ENCODE measurements at places on chromosomes 5 and 9.
A peak's percentile ranks its signal among the peaks of the same experiment; 100 is the strongest.

- DNase-seq: peak; percentile 82
Observed at GRCh38 chr5:180799902-180800801, 2.5 kb downstream of the MGAT1 start.

DNA sequence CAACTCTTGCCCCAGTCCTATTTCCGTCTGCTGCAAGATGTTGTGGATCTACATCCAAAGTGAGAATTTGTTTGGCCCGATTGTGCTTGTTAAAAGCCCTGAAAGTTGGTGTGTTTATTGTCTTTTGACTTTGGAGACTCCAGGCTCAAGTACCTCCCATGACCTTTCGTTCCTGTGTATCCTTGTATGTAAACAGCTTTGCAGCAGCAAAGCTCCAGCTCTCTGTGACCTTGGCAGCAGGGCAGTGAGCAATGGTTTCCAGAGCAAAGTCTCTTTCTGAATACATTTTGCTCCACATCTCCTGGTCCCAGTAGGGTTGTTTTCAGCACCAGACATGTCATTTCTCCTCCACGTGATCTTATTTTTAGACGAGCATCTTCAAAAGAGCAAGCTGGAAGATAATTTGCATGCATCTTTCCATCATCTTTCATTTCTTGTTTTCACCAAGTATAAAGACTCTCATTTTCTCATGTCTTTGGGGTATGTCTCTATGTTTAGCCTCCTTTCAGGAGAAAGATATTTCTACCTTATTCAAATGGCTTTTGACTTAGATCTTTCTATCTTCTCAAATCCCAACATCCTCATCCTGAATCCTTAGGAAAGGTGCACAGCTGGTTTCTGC lies 68.1 kb upstream of the ERCC6L2 start:
- DNase-seq: no peak

DNA sequence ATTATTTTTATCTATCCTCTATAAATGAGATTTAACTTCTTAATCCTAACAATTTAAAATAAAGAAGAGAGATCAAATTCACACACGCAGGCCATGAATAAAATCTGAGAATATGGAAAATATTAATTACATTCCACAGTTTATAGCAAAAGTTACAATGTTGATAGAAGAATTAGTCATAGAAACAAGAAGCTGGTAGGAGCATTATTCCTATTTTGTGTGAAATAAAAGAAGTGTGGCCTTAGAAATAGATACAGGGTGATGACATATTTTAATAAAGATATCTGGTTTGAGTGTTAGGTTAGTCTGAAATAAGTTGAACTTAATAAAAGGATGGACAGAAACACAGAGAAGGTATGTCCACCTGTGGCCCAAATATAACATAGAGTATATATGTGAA lies 790.4 kb upstream of the NUDT12 start:
- no peak for DNase-seq

DNA sequence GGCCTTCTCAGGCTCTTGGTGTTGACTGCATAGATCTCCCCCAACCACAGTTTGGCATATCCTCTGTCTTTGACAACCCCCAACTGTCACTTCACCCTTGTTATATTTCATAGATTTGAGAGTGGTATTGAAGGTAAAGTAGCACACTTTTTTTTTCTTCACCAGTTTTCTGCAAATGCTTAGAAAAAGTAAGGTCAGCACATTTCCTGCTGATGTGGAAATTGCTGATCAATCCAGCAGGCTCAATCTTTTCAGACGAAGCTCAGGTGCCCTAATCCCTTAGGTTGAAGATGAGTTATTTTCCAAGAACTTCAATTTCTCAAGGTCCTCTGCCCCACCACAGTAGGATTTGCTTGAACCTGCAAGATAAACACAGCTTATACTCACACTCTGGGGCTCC lies 38.5 kb upstream of the ANKRD31 start:
- DNase-seq: no peak

- DNase-seq: no peak
Observed at GRCh38 chr5:42552597-42552996, 129.4 kb downstream of the GHR start.

- peak; percentile 67 for DNase-seq
Observed at GRCh38 chr9:18405240-18405639, 68.7 kb upstream of the ADAMTSL1 start.

DNA sequence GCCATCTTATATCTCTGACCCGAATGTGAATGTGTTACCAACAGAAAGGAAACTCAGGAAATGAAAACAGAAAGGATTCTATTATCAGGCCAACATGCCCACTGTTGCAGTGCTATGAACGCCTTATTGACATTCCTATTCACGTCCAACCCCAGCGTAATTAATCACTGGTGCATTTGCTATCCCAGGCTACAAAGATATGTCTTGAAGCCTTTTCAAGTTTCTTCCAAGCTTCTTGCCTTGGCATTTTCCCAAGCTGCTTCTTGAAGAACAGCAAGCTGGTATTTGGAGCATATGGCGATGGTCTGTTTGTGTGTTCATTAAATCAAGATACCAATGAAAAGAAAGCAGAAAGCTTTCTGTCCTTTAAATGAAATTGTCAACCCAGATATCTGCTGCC lies 579.2 kb upstream of the ZNF462 start:
- peak; percentile 55 for DNase-seq

- DNase-seq: no peak
Observed at GRCh38 chr9:129918296-129918950, 83.2 kb downstream of the USP20 start.

DNA sequence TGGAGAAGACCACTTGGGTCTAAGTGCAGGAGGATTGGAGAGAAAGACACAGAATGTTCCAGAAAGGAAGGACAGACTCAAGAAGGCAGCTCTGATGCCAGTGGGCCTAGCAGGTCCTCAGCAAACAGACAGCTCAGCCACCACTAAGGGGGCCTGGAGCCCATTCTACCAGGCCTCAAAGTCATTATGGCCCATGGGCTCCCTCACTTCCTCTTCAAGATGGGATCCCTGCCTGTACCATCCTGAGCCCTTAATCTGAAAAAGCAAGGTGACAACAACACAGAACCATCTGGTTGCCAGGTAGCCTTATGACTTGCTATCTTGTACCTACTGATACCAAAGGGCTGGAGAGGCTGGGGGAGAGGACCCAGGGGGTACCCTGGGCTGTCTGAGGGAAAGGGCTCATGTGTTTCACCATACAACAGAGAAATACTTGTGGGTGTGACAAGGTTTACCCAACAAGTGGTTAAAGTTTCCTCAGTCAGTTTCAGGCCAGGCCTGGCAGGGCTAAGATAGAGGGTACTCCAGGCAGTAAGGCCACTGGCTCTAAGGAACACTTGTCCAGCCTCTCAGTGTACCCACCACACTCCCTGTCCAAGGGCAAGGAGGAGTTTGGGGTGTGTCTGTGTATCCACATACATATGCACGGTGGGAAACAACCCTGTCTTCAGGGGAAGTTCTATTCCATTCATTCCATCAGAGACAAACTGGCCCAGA lies 30.7 kb downstream of the TCF7 start:
- DNase-seq: no peak

GRCh38 chr5:120682851-120683250 lies 218.8 kb downstream of the PRR16 start:
- peak; percentile 86 for DNase-seq

DNA sequence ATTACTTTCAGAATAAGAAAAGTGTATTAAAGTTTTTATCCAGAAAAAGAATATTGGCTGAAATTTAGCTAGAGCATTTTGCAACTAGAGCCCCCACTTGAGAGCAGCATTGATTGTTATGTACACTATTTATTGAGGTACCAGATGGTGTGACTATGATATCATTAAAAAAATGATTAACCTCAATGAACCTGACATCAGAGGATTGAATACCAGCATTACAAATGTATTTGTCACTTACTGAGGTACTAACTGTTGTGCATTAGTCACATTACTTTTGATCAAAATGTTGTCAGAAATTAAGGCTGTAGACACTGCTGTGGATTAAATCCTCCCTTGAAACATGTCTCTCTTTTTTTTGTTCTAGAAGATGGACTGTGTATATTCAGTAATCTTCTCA lies 127.8 kb upstream of the DHFR start:
- DNase-seq: peak; percentile 3

DNA sequence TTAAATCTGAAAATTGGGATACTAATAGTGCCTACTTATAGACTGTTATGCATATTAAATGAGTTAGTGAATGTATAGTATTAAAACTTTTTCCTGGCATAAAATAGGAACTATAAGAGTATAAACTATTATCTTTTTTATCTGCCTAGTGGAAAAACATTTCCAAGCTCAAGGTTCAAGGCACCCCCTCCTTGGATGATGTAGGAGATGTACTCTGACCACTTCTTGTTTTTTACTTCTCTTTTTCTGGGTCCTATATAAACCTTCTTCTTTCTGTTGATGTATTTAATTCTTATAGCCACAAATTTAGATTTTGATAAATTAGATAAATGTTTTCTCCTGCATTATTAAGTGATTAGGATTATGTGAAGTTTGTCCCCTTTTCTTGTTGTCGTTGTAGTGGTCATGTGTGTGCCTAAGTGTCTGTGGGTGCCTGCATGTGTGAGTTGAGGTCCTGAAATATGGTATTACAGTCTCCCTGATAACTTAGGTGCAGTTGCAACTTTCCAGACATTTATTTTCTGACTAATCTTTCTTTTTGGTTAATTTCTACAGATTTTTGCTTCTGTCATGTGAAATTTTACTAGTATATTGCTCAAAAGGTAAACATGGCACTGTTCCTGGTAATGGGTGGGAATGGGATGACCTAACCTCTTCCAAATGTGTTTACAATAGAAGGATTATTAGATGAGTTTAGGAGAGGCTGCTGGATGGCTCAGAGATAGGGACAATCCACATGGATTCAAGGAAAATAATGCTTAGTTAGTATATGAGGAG lies 160.8 kb upstream of the CDKN2B start:
- peak; percentile 65 for DNase-seq

GRCh38 chr5:160837211-160837610 lies 14.8 kb downstream of the ATP10B start:
- no peak for DNase-seq

All from fibroblast of skin of abdomen (primary cell).